ENCODE measurements at places on chromosomes 7 and 10.

DNA sequence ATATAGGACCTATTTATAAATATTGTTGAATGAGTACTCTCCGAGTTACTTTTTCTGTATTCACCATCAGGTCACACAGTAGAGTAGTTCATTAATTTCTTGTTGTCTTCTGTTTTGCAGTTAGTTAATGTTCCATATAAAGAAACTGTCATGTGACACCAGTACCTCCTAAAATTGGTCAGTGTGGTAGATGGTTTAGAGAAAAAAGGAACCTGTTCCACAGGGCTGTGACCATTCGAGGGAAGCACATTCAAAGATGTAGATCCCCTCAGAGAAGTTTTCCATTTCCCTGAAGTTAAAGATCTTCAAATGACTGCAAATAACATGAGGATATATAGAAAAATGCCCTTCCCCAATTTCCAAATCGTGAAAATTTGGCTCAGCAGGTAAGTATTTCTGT, 45.7 kb downstream of the PRPF18 start:
- DNase-seq: no peak

DNA sequence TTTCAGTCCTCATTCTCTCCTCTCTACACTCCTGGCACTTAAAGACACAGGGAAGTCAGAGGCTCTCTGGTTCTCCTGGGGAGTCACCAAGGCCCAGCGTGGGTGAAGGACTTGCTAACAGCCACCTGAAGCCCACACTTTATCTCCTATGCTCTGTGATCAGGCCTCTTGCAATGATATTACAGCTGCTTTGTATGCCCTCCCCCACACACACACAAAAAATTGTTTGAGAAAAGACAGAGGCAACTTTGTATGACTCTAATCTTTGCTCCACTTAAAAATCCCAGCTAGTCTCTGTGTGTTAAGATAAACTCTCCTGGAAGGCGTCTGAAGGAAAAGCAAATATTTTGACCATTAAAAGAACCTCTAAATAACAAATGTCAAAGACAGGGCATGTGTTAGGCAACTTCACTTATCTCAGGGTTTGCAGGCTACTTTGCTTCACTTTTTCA, 507.2 kb downstream of the TNS3 start:
- no peak for DNase-seq

GRCh38 chr10:69453795-69454194, 2.5 kb downstream of the TSPAN15 start:
- DNase-seq: no peak

GRCh38 chr10:13049774-13050420, 48.4 kb upstream of the CCDC3 start:
- DNase-seq: no peak

- DNase-seq: no peak
Observed at GRCh38 chr10:91987397-91988037, 63.9 kb downstream of the BTAF1 start.

DNA sequence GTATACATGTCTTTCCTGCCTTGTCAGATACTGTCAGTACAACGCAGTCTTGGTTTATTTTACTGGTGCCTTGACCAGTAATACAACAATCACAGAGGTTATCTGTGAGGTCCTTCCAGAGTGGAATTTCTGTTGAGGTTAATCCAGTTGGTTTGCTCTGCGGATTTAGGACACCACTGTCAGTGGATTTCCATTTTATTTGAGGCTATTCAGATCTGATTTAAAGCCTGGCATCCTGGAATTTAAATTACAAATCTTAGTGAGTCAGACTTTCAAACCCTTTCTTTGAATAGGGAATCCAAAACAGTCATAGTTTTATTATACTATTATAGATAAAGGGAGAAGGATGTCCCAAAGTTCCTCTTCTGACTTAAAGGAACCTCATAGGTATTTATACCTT, 40.5 kb downstream of the ANLN start:
- no peak for DNase-seq

- no peak for DNase-seq
Observed at GRCh38 chr7:127803626-127804025, 151.6 kb downstream of the SND1 start.

DNA sequence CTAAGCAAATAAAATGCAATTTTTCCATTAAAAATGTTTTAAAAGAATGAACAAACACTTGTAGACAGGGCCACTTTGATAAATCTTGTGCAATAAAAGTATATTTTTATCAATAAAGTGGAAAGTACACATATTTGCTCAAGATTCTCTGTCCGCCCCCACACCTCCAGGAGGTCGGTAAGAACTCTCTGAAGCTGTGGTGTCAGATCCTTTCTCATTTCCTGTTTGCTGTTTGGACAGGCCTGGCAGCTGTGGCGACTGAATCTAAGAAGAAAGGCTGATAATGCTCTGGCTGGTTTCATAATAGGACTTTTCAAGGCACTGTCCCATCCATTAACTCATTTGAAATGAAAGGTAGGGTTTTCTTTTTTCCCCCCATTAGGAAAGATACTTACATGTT, 15.3 kb upstream of the ASB4 start:
- no peak for DNase-seq

DNA sequence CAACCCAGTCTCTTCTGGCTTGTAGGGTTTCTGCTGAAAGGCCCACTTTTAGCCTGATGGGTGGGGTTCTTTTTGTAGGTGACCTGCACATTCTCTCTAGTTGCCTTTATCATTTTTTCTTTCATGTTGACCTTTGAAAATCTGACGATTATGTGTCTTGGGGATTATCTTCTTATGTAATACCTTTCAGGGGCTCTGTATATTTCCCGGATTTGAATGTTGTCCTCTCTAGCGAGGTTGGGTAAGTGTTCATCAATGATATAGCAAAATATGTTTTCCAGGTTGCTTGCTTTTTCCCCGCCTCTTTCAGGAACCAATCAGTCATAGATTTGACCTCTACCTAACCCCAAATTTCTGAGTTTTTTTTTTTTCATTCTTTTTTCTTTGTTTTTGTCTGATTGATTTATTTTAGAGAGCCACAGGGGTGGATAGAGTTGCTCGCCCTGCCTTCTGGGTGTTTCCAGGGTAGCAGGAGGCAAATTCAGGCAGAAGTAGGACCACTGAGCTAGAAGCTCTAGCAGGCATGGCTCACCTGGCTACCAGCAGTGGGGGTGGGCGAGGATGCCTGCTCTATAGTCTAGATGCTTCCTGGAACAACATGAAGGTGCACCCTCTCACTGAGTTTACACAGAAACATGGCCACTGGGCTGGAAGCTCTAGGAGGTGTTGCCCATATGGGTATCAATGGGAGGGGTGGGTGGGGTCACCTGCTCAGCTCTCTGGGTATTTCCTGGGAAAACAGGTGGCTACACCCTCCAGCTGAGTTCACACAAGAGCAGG, 94.9 kb downstream of the CCDC7 start:
- DNase-seq: no peak

DNA sequence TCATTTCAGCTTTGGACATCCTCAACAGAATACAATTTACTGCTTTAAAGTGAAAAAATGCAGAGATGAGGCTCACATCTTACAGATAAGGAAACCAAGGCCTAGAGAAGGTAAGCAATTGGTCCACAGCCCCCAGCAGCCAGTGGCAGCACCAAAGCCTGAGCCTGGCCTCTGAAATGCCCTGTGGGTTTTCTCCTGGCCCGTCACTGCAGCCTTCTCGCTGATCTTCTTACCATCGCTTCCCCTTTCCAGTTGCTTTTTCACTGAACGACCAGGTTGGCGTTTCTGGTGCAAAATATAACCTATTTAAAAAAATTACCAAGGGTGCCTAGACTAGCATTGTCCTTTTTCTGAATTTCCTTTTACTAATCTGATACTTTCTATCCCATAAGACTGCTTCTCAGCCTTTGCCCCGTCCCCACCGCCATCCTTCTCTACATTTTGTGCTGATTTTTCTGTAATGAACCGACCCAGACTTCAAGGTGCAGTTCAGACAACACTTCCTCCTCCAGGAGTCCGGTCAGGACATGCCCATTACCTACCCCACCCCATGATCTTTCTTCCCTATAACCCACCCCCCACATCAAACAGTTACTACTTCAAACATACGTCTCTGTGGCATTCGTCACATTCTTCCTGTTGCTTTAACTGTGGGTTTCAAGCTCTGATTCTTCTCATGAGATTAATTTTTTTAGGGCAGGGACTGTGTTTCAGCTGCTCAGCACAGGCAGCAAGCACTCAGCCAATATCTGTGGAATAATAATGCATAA, 289.4 kb downstream of the DNAJB6 start:
- DNase-seq: no peak

All from stimulated activated CD8-positive, alpha-beta memory T cell treated with anti-CD3 and anti-CD28 coated beads, Interleukin-4, amount 100 ng/mL, for 1 hour (primary cell).